ENCODE measurements at places on chromosomes 7 and 10.

GRCh38 chr7:82164813-82165212 is 278.8 kb downstream of the CACNA2D1 start:
- no peak for DNase-seq

DNA sequence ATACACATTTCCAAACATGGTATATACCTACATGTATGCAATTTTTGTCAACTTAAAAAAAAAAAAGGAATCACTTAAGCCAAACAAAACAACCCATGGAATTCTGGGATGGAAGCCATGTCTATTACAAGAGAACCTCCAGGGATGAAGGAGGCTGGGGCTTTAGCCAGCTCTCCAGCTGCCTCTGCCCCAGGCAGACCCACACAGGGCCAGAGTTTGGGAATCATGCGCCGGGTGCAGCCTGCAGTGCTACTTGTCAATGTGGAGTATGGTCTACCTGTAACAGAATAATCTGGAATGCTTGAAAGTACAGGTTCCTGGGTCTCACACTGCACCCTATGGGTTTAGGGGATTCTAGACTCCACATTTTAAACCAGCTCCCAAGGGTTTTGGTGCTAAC is 10.8 kb downstream of the ATP6V0E2 start:
- DNase-seq: no peak

- DNase-seq: no peak
Measured at GRCh38 chr10:101695404-101695890, 477 bp upstream of the FBXW4 start.

- DNase-seq: no peak
Measured at GRCh38 chr7:27189295-27189996, 4.4 kb upstream of the HOXA11 start.

DNA sequence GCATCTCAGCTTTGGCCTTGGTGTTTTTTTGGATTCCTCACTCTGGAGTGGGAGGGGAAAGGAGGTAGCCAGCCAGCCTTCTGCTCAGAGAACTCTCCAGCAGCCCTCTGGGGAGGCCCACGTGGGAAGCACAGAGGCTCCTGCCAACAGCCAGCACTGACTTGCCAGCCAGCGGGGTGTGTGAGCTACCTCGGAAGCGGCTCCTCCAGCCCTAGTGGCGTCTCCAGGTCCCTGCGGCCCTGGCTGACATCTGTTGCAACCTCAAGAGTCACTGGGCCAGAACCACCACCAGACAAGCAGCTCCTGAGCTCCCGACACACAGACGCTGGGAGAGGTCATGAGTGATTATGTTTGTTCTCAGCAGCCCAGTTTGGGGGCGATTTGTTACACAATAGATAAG is 180.2 kb upstream of the FZD8 start:
- DNase-seq: no peak

- DNase-seq: no peak
Measured at GRCh38 chr7:145082366-145083161, 246.7 kb upstream of the TPK1 start.

DNA sequence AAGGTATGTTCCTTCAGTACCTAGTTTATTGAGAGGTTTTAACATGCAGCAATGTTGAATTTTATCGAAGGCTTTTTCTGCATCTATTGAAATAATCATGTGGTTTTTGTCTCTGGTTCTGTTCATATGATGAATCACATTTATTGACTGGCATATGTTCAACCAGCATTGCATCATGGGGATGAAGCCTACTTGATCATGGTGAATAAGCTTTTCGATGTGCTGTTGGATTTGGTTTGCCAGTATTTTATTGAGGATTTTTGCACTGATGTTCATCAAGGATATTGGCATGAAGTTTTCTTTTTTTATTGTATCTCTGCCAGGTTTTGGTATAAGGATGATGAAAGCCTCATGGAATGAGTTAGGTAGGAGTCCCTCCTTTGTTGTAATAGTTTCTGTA is 204.0 kb upstream of the GNAI1 start:
- DNase-seq: no peak

DNA sequence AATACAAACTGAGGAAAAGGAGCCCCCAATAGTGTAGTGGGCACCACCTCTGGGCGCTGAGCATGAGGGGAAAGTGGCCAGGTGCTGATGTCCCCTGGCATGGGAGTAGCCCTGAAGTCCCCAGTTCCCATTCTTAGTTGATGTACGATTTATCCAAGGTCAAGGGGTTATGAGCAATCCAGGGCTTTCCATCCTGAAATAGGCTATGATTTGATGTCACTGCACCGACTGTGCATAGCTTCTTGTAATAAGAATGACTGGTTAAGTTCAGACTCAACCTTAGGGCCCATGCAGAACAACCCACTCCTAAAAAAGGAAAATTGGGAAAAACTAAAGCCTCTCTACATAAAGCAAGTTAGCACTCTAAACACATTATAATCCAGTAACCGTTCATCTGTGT is 4.4 kb downstream of the FRAT1 start:
- DNase-seq: no peak

DNA sequence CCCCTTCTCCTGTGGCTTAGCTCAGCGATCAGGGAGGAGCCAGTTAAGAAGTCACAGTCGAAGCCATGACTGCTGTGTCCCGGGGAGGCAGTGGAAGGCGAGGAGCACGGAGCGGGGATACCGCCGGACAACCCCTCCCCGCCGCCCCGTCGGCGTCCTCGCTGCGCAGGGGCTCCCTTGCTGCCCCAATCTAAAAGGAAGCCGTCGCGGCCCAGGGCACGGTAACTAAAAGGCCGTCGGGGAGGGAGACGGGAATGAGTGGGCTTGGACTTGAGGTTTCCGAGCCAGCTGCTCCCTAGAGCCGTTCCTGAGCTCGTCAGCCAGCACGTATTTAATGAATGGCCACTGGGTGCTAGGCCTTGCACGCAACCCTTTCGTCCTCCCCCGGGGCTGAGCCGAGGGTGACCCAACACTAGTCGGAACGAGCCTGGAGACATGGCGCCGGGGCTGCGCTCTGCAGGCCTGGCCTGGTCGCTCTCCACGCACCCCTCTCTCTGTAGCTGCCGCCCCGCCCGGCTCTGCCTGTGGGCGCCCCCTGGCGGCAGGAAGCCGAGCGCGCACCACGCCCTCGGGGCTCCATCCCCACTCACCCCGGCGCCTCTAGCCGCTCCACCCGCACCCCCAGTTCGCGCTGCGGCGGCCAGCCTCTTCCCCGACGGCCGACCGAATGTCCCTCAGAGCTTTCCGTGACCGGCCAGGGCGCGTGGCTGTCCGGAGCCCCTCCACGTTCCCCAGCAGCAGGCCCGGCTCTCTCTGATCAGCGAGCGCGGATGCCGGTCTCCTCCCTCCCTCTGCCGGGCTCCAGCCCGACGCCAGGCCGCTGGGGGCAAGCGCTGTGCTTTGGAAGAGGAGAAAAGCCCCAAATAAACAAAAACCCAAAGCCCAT is 29.3 kb upstream of the KCNK18 start:
- DNase-seq: peak; percentile 62

DNA sequence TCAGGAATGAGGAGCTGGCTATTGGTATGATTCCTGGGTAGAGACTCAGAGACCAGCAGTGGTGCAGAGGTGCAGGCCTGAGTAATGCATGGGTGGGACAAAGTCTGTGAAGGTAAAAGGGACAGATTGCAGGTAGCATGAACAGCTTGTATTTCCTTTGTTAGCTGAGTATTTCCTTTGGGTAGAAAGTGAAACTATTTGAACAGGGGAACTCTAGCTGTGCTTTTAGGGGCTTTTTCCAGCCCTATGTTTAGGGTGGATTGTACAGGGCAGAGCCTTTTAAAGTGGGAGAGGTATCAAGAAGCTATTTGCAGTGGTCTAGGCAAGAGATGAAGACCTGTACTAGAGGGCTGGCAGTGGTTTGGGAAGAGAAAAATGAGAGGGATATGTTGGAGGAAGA is 739.9 kb downstream of the REEP3 start:
- DNase-seq: no peak

GRCh38 chr10:91886954-91887271 is 22.4 kb downstream of the FGFBP3 start:
- DNase-seq: no peak

- DNase-seq: no peak
Measured at GRCh38 chr7:44338600-44338999, 13.2 kb upstream of the CAMK2B start.

GRCh38 chr10:28754930-28755718 is 77.8 kb downstream of the BAMBI start:
- DNase-seq: no peak
